Esophagus squamous epithelium (tissue), 5 donors: ENCODE measurements at places on chromosomes 3 and 15. TPM values are rescaled to one million over a fixed set of nuclear protein-coding genes. Genes with fewer than 3 reads are reported as not detected.

DNA sequence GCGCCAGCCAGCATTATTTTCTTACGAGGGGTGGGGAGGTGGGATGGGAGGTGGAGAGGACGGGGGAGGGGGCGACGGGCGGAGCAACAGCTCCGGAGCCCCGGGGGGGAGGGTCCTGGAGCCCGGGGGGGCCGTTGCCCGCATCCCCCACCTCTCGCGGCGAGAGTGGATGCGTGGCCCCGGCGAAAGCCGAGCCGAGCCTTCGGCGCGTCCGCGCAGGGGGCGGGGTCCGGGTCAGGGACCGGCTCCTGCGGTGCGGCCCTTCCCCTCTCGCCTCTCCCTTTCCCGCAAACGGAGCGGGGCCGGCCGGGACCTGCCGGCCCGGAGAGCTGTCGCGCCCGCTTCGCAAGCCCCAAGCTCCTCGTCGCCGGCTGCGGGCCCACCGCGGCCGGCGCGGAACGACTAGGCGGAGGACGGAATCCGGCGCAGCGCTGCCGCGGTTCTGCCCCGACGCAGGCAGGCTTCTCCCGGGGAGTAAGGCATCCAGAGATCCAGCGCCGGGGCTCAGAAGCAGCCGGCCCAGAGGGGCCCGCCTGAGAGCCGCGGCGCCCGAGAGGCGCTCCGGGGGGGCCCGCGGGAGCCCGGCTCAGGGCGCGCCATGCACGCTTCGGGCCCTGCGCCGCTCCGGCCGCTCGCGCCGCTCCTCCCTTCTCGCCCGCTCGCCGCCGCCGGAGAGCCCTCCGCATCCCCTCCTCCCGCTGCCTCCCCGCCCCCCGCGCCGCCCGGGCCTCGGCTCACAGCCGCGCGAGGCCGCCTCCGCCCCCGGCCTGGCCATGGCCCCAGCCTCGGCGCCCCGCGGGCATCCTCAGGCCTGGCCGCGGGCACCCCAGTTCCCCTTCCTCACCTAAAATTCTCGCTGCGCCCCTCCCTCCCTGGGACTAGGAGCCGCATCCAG lies 459 bp upstream of the ADCY5 start:
- no peak for DNase-seq

DNA sequence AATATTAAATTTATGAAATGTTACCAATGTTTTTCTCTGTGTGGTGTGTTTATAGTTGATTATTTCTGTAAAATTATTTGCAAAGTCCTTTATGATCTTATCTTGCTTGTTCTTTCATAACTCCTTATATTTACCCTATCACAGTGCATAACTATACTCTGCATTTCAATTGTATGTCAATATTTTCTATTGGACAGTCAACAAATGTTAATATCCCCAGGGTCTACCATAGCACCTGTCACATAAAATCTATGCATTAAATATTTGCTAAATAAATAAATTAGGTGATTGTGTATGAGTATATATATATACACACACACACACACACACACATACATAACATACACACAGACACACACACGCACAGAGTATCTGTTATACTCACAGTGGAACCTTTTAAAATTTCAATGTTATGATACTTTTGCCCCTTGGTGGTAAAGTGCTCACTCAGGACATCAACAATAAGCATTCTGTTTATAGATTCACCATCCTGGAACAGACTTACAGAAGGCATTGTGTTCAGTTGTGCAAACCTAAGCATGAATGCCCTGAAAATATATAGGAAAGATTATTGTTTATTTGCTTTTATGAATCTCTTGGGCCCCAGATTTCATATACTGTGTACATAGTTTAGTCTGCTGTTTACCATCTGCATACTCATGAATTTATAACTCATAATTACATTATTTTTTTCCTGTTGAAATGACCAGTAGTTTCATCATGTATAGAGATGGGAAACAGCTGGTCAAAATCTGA lies 443.7 kb downstream of the EPHA6 start:
- no peak for DNase-seq

DNA sequence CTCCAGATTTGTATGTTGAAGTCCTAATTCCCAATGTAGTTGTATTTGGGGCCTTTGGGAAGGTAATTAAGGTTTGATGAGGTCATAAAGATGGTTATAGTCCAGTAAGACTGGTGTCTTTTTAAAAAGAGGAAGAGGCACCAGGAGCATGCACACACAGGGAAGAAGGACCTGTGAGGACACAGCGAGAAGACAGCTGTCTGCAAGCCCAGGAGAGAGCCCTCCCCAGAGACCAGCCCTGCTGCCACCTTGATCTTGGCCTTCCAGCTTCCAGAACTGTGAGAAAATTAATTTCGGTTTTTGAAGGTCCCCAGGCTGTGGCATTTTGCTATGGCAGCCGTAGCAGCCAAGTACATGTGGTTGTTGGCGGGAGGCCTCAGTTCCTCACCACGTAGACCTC lies 32.8 kb upstream of the TSEN2 start:
- DNase-seq = no peak

- DNase-seq = no peak
Observed at GRCh38 chr15:83732196-83732595, 78.3 kb downstream of the ADAMTSL3 start.

GRCh38 chr3:27244374-27244773 lies 124.8 kb downstream of the NEK10 start:
- DNase-seq = no peak

Gene EBLN2
- total RNA-seq = 6.3 TPM

- no peak for DNase-seq
Observed at GRCh38 chr3:147195887-147196286, 210.5 kb downstream of the ZIC4 start.

Gene TMC3
- not detected for total RNA-seq

- no peak for DNase-seq
Observed at GRCh38 chr3:40232626-40233025, 76.9 kb upstream of the EIF1B start.

Gene OR5H6
- total RNA-seq = not detected

- DNase-seq = no peak
Observed at GRCh38 chr3:190586631-190587011, 72.7 kb downstream of the IL1RAP start.

Gene PLA2G4B
- total RNA-seq = 58.9 TPM

Gene TICRR
- total RNA-seq = 11.2 TPM

- no peak for DNase-seq
Observed at GRCh38 chr15:67828969-67829646, 3.8 kb downstream of the SKOR1 start.

Gene TRIM69
- total RNA-seq = 9.4 TPM

Gene CADPS
- total RNA-seq = 4.8 TPM

DNA sequence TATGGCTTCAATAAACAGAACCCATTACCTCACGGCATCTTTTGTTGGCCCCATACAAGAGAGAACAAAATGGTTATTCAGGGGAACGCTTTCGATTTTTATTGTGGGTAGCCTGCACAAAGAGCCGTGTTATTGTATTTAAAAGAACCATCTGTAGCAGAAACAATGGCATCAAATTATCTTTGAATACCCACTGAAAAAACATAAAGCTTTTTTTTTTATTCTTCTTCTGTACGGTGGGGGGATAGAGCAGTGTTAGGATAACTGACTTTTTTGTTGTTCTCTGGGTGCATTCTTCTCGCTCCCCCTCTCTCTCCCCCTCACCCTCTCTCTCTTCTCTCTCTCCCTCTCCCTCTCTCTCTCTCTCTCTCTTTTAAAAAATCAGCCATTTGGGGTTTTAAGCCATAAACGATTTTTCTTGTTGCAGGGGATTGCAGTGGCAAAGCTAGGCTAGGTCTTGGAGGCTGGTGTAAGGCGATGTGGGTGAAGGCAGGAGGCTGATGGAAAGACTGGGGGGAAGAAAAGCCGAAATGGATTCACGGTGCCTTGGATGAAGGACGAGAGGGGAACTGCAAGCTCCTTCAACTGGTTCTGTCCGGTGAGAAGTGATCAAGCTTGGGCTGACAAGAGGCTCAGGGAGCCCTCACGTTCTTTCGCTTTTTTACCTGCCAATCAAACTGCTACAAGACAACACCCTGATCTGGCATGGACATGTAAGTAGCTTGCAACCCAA lies 12.4 kb upstream of the SOX2 start:
- no peak for DNase-seq

GRCh38 chr15:69357773-69358771 lies 56.1 kb upstream of the KIF23 start:
- no peak for DNase-seq

GRCh38 chr3:153734777-153735551 lies 386.2 kb upstream of the ARHGEF26 start:
- no peak for DNase-seq

DNA sequence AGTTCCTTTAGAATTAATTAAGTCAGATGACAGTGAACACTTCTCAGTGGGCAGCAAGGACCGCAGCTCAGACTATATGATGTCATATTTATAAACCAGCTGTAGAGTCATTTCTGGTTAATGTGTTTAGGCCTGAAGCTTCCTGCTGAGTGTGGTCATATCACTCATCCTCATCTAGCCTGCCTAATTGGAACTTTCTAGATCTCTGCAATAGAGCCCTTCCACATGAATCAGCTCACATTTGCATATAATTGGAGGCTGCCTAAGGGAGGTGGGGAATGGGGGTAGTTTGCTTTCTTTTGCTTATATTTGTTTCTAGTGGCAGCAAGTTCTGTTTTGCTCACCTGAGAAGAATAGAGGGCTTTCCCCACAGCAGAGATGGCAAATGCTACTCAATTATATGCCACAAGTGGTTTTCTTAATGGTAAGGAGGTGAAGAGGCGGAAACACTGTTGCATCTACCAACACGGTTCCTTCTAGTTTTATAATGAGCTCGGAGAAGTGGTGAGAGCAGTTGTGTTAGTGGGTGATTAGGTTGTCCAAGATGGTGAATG lies 148.1 kb downstream of the KLHL25 start:
- DNase-seq = no peak

Gene PIK3R4
- total RNA-seq = 22.9 TPM

- DNase-seq = no peak
Observed at GRCh38 chr3:180223268-180223667, 186.5 kb upstream of the PEX5L start.

- DNase-seq = no peak
Observed at GRCh38 chr3:385151-385550, 188.6 kb downstream of the CHL1 start.

DNA sequence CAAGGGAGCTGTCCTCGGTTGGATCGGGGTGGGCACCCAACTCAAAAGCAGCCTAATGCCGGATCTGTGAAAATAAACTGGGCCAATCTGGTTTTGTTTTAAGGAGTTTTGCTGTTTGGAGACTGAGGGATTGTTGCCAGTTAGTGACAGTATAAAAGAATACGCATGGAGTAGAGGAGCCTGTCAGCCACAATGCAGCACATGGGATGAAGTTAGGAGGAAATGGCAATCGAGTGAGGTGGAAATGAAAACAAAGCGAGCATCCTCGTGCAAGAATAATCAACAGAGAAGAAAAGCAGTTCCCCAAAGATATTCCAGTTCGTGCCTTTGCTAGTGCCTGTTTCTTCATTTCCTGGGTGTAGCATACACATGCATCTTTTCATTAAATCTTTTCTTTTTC lies 108.4 kb upstream of the RORA start:
- no peak for DNase-seq

- DNase-seq = no peak
Observed at GRCh38 chr3:178036451-178037144, 499.6 kb upstream of the KCNMB2 start.

- DNase-seq = no peak
Observed at GRCh38 chr15:94097552-94097951, 133.8 kb upstream of the MCTP2 start.

DNA sequence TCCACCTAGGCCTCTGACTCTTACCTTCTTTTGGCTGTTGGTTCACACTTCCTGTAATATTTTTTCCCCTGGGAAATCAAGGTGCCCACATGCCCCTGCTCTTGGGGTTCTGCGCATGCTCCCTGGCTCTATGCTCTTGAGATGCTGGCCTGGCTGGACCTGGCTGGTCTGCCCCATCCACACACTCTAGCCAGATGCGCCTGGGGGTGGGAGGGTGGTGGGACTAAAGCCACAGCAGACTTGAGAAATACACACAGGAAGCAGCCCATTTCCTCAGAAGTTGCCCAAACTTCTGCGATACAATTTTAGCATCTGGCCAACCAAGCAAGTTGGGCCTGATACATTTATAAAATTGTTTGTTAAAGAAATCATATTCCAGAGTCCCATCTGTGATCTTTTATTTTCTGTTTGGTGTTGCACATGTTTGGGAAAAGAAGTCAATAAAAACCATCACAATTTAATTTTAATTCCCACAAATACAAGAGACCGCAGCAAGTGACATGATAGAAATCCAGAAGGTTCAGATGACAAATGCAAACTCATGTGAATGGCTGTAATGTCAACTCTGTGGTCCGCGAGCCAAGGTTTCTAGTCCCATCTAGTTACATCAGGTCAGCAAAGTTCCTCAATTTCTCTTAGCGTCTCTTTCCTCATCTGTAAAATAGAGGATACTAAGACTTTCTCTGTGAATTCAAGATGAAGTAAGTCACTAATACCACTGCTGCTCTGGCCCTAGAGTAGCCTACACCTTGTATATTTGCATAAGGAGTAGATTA lies 55.9 kb upstream of the MEF2A start:
- no peak for DNase-seq

DNA sequence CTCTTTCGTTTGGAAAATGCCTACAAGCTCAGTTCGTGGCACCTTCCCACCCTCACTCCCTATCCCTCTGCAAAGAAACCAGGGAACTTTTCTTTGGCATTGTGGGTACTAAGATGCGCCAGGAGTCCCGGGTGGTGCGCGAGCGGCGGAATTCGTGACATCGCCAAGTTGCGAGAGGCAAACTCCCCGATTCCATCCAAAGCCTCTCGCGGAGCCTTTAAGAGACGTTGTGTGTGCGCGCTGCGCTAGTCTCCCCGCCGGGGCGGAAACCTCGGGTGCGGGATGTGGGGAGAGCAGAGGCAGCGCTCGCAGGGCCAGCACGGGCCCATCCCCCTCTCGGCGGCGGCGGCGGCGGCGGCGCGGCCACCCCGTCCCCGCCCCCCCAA lies 443 bp upstream of the NR2F2 start:
- no peak for DNase-seq

Gene GRK7
- not detected for total RNA-seq

- DNase-seq = no peak
Observed at GRCh38 chr15:40238532-40239403, at the start of gene PAK6. Gene PAK6, plus strand, starts transcription at chr15:40239063. Its CDS starts 25,723 bp downstream, at chr15:40264786.

GRCh38 chr3:63855333-63855940 lies 8.2 kb downstream of the THOC7 start:
- DNase-seq = no peak

DNA sequence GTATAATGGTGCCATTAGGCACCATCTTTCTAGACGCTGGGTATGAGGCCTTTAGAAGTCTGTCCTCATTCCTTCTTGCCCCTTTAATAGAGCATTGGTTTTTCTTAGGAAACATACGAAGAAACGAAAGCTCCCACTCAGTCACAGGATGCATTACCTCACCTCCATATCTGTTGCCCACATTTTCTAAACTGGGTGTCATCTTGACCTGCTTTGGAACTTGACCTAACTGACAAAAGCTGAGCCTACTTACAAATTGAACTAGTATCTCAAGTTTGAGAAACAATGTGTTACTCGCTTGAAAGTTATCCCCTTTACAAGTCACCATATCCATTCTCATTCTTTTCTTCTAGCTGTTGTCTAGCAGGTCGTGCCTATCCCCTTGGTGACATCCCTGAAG lies 102.7 kb downstream of the VPS8 start:
- no peak for DNase-seq

Gene BCHE
- 2.5 TPM for total RNA-seq
